H4 (cell line): ENCODE measurements at places on chromosomes 3 and 15.
A peak's percentile ranks its signal among the peaks of the same experiment; 100 is the strongest.

DNA sequence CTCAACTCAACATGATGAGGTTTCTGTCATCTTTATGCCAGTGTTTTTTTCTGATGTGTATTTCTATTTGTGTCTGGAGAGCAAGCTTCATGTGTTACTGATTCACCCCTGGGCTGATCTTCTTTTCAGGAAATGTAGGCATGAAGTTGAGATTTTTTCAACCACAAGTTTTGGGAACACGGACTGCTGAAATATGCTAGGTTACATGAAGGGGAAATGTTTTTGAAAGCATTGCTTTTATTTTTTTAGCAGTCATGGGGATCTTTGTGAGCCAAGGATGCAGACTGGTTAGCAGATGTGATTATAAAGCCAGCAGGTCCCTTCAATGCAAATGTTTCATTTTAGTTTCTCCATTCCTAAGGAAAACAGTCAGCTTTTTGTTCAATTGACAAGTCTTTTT lies 219.3 kb upstream of the COL8A1 start:
- no peak for DNase-seq

DNA sequence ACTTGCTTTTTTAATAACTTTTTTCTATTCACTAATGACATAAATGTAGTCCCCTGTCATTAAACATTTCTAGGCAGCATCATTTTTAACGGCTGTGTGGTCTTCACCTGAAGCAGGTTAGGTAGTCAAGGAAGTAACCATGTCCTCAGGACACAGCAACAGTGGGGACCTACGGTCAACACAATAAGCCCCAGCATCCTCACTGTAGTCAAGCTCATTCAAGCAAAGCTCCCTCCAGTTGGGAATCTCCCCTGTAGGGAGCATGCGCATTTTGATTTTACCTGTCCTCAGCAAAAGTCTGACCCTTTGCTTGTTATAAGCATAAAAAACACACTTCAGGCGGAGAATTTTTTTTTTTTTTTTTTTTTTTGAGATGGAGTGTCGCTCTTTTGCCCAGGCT lies 151.4 kb downstream of the SHQ1 start:
- DNase-seq, result no peak

DNA sequence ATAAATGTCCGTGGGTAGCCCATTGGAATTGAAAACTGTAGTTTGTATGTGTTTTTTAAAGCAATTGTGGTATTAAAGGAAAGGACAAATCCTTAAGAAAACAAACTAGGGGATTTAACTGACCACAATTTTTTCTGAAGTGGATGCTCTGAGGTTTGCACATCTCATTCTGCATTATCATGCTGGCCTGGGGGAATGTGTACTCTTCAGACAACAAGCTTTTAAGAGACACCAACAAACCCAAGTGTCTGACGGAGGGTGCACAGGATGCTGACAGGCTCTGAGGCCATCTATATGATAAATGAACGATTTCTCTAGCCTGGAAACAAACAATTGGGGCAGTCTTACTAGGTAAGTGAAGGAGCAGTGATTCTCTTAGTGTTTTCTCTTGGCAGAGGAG lies 9.1 kb downstream of the LINS1 start:
- DNase-seq, result peak; percentile 56

DNA sequence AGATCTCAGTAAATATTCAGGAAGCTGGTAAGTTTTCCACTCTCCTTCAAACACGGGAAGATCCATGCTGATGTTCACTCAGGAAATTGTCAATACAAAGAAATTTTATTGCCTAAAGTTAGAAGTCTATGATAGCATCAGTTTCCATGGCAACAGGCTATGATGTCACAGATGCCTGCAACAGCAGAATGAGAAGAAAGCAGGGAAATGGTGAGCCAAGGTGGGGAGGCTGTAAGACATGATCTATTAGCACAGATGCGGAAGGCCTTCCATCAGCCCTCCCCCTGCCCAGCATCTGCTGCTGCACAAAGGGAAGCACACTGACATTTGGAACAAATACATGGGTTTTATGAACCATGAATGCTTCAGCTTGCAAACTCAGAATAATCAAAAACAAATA lies 28.6 kb downstream of the EPHB1 start:
- DNase-seq, result no peak

GRCh38 chr15:78265752-78266224 lies 1.4 kb downstream of the DNAJA4 start:
- no peak for DNase-seq

DNA sequence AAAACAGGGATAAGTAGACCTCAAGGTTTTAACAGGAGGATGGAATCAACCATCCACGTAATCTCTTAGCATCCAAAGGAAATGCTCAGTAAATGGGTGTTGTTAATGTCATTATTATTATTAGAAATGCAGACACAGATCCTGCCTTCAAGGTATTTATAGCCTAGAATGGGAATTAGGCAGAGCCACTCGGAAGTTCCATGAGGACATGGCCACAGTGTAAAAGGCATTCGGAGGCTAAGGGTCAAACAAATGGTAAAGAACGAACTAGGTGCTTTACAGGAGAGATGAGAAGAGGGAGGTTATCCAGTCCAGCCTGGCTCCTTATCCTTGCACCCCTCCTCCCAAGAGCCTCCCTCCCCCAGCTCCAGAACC lies 65.0 kb downstream of the SRGAP3 start:
- no peak for DNase-seq

- DNase-seq, result no peak
These were observed 110.1 kb downstream of the KCNMB2 start for GRCh38 chr3:178646186-178646862.

DNA sequence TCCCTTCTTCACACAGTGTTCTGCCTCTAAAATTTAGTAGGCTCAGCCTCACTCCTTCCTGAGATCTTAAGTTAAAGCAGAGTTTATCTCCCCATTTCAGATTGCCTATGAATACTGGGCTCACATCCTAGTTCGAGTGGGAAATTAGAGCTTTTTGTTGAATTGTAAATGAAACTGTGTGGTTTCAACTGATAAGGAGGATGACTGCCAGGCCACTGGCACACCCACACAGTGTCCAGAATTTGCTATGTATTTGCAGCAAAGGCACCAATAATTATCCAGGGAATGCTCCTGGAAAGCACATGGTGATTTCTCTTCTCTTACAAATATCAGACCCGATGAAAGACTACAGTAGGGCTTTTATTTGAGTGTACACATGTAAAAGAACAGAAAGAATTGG lies 308.1 kb upstream of the COL8A1 start:
- peak; percentile 39 for DNase-seq

- DNase-seq, result no peak
These were observed 406.2 kb downstream of the MFSD1 start for GRCh38 chr3:159208050-159208449.

GRCh38 chr3:196377321-196377720 lies 39.1 kb upstream of the TM4SF19 start:
- DNase-seq, result no peak

DNA sequence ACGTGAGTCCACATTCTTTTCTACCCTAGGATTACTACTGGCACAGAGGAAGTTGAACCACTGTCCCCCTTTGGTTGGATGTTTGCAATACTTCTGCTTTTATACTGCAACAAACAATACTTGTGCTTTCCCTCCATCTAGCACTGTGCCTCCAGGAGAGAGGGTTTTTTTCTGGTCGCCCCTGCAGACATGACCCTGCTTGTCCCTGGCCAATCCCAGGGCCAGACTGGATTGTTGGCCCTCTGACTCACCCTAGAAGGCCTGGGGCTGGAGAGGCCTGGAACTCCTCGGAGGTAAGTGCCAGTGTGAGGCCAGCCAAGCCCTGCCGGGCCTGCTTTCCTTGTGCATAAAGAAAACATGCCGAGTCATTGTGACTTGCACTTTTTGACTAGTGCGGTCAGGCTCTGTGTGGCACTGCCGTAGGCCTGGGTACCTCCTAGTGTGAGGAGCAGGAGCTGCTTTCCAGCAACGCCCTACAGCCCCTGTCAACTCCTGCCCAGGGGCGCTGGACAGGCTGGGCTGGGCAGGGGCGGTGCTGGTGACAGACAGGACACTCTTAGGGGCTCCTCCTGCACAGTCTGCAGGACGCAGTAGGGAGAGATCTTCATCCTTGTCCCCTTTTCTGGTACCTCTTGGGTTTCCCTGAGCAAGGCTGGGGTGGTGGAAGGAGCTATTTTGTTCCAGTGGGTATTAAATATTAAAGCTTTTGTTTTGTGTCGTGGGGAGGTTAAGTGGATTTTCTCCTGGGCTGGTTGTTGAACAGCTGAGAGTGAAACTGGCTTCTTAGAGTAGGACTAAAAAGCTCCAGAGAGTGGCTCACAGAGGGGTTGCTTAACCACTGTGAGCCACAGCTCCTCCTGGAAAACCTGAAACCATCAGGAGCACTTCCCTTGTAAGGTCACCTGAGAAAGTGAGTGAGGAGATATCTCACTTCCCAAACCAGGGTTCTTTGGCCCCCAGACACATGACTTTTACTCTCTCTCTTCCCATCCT lies 14.4 kb upstream of the TKT start:
- DNase-seq, result peak; percentile 99

DNA sequence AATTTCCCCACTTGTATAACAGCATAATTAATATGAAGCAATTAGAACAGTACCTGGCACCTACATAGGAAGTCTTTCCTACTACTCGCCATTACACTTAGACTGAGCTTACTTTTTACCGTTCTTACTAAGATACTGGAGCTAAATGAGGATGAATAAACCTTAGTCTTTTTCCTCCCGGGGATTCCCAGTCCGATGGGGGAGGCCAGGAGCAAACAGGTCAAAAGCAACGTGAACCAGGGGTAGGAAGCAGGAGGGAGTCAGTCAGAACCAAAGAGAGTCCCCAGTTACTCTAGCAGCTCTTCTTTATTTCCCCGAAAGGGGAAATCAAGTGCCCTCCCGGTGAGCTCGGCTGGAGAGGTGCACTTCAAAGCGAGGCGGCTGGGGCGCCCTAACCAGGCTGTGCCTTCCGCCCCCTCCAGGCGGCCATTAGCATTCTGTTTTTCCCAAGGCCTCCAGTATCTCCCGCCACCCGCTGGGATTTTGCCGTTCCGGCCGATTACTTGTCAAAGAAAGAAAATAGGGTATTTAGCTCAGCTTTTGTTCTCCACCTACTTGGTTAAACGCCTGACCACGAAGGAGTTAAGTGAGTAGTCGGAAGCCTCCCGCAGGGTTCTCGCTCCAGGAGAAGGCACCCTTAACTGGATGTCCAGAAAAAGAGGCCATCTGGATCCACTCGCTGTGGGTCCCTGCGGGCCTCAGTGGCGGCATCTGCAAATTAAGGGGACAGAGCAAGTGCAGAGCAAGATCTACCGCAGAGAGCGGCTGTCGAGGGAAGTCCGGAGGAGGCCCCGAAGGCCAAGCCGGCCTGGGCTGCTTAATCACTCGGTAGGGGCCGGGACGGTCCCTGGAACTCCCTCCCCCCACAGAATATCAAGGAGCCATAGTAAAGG lies 6.3 kb upstream of the EOMES start:
- DNase-seq, result no peak

GRCh38 chr15:28079313-28079969 lies 19.7 kb downstream of the OCA2 start:
- DNase-seq, result no peak

DNA sequence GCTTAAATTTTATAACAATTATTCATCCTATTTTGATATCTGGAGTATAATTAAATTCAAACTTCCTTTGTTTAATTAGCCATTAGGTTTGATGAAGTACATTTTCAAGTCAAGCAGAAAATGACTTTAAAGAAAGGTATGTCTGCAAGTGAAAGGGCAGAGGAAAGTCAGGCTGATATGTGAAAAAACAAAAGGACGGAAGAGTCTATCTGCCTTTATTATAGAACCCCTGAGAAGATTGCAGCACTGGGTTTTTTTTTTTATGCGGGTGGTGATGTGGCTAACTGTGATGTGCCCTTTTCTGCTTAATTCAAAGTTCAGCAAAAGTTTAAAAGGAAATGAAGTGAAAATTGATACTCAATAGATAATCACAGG lies 83.2 kb downstream of the COL8A1 start:
- DNase-seq, result no peak

DNA sequence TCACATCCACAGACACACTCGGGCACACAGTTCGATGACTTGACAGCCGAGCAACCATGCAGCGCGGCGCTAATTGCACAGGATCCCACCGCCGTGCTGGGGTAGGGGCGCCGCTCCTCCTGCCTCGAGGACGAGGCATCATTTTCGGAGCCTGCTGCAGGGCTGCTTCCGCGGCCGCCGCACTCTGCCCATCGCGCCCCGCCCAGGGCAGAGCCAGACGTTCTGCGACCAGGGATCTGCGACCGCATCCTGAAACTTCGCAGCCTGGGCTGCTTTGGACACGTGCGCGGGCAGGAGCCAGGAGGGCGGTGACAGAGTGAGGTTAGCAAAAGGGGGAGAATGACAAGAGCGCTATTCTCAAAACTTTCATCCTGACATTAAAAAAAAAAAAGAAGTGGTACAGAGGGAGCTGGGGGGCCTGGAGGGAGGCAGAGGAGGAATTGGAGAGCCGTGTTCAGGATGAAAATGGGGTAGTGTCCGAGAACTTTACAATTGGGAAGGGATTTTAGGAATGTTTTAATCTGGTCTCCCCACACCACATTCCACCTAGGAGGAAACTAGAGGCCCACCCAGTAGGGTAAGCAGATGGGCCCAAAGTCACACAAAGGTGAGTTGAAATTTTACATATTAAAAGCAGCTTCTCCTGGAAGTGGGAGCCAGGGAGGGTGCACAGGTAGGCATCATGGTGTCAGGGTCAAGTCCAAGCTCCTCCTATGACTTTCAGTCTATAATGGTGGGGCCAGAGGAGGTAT lies 15.9 kb downstream of the IGDCC3 start:
- DNase-seq, result no peak

DNA sequence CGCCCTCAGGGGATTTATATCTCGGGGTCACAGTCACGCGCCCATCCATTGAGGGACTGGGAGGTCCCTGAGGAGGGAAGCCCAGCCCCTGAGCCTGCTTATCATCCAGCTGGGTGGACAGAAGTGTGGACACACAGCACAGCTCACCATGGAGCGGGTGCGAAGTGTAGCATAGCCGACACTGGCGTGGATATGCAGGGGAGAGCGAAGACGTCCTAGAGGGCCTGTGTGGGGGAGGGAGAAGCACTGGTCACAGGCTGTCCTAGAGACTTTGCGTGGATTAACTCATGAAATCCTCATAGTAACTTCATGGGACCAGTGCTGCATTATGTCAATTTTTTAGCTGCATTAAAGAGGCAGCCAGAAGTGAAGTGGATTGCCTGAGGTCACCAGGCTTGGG lies 26.1 kb upstream of the PLXND1 start:
- no peak for DNase-seq

- no peak for DNase-seq
These were observed 215.1 kb downstream of the ITPR1 start for GRCh38 chr3:4708230-4708629.

- DNase-seq, result peak; percentile 35
These were observed 8.0 kb upstream of the FAM107A start for GRCh38 chr3:58585005-58585786.

GRCh38 chr3:165642761-165643420 lies 194.3 kb downstream of the BCHE start:
- peak; percentile 96 for DNase-seq

DNA sequence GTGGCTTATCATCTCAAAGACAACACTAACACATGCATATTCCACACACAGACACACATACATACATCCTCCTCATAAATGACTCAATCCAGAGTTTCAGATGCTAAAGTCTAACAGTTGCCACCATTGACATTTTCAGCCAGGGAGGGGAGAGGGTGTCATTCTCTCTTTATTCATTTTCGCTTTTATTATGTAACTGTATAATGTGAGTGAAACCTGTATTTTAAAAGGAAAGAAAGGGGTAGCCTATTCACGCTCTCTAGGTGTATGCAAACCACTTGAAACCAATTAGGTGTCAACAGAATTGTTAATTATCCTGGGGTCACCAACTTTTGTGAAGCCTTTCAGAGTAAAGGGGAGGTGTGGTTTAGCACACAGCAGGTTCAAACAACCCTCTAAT lies 1282.9 kb downstream of the ROBO2 start:
- DNase-seq, result no peak

- DNase-seq, result peak; percentile 35
These were observed 72.1 kb upstream of the ITGA11 start for GRCh38 chr15:68503791-68504680.

- no peak for DNase-seq
These were observed 26.5 kb downstream of the GOLGA6A start for GRCh38 chr15:74055804-74056203.
